ENCODE measurements at places on chromosomes 16 and 17.
A peak's percentile ranks its signal among the peaks of the same experiment; 100 is the strongest.

DNA sequence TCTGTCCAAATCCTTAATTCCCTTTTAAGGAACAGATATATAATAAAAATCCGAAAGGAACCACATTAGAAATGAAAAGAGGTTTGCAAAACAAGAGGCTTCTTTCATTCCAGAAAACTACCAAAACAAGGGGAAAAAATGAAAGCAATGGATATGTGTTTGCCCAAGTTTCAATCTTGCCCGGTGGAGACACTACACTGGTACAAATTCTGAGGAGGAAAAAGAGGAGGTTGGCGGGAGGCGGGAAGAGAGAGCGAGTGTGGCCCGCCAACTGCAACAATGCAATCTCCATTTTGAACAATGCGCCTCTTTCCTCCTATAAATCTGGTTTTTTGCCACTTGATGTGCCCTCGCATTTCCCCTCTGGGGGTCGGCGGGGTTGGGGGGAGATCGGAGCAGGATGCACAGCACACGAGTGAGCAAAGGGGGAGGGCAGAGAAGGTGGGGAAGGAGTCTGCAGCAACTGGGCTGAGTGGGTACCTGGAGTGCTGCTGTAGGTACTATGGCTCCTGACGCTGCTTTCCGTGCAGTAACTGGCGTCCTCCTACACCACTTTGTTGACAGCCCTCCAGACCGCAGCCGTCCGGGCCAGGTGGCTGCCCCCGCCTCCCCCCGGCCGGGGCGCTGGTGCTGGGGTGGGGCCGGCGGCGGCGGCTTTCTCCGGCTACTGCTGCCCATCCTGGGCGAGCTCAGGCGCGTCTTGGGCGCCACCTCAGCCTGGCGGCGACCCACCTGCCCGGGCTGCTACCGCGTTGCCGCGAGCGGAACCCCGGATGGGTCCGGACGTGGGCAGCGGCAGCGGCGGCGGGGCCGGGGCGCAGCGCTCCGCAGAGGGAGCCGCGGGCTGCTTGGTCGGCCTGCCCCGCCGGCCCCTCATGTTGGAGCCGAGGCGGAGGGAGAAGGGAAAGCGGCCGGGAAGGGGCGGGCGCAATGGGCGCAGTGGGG is 93.8 kb upstream of the PLEKHM1 start:
- DNase-seq: peak; percentile 99

DNA sequence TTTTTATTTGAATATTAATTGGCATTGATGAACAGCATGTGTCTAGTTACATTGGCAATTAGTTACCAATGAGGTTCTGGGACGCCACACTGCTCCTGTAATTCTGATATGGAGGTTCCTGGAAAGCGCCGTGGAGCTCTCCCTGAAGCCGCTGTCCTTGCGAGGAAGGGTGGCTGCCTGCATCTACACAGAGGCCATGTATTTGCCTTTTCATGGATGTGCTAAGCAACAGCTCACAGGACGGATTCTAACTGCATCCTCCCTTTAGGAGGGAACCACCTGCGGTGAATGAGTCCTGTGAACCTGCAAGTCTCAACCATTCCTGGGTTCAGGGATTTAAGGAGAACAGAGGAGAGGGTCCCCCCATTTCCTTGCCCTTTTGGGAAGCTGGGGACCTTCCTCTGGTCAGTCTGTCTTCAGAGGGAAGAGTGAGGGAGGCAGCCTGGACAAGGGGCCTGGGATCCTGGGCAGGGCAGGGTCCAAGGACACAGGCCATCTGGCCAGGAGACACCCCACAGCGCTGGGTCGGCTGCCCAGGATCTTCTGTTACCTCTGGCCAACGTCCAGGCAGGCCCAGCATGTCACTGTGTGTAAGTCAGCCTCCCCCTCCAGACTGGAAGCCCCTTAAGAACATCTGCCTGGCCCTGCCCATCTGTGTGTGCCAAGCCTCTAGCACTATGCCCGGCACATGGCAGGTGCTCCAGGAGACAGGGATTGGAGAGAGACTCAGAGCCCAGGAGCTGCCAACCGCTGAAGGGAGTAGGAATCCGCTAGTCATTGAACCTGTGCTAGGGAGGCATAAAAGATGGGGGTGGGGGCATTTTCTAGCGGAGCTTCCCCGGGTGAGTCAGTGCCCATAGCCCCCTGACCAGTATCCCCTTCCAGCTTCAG is 314.1 kb upstream of the TNRC6C start:
- DNase-seq: no peak

- DNase-seq: no peak
Observed at GRCh38 chr17:9258115-9259015, 237.1 kb downstream of the NTN1 start.

DNA sequence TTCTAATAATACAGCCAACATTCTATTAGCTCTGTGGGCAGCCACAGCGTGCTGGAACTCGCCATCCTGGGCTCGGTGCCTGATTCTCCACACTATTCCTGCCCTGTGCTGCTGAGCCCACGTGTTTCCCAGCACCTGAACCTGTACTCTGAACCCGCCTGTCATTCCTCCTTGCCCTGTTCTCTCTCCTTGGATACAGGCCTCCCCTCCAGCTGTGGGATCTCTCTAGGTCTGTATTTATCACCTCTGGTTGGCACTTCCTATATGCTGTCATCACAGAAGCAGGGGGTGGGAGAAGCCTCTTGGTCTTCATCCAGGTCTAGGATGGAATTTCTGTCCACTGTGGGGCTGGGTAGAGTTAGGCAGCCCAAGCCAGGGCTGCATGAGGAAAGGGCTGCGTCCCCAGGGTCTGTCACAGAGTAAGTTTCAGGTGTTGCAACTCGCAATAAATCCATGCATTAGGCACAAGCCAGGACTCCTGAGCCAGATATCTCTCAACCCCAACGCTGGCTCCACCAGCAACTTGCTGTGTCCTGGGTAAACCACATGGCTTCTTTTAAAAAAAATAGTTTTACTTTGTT is 56.0 kb downstream of the ABAT start:
- no peak for DNase-seq

DNA sequence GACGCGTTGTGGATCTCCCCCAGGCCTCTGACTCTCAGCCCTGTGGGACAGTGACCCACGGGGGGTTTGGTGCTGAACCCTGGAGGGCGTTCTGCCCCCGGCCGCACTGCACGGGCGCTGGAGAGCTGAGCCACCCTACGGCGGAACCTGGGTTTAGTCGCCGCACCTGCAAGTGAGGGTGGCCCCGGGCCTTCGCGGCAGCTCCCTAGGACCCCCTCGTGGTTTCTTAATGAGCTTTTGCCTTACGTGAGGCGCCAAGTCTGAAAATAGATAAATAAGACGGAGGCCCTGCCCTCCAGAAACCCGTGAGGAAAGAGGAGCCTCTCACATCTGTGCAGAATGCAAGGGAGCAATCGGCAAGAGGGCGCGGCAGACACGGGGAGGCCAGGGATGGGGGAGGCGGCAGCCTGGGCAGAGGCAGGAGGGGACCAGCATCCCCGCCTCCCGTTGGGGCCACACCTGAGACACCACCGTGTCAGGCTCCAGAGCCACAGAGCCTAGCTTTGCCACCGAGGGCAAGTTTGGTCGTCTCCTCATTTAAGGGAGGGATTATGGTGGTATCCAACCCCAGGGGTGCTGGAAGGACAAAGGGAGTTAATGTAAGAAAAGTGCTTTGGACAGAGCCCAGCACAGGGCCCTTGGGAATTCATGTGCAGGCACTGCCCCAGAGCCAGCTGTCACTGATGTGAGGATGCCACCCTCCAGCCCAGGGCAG is 153.2 kb upstream of the CHMP6 start:
- DNase-seq: no peak

- no peak for DNase-seq
Observed at GRCh38 chr17:1726626-1727257, 2.2 kb downstream of the WDR81 start.

DNA sequence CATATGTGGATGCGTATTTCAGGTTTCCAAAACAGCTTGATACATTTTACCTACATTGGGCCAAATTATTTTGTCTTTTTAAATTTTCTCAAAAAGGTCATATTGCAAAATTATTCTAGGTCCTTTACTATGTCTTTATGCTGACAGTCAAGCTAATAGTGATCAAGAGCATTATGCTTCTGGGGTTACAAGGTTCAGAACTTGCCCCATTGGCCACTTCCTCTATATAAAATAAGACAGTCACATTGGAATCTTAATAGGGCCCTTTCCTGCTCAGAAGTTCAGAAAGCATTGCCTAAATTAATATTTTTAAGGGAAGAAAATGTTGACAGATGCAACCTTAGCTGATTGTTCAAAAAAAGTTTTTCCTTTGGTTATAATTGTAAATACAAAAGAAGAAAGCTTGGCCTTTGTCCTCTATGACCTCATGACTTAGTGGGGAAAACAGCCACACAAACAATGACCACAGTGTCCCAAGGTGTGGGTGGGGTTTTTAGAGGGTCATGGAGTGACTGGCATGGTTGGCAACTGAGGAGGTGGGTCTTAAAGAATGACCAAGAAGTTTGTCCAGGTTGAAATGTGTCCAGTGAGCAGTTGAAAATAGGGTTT is 11.8 kb upstream of the RAB11FIP4 start:
- DNase-seq: no peak

- no peak for DNase-seq
Observed at GRCh38 chr16:53219371-53219770, 164.6 kb downstream of the CHD9 start.

GRCh38 chr17:1050996-1051925 is 54.3 kb downstream of the TIMM22 start:
- DNase-seq: no peak

- DNase-seq: no peak
Observed at GRCh38 chr17:48175692-48176470, 68.3 kb downstream of the SNX11 start.

DNA sequence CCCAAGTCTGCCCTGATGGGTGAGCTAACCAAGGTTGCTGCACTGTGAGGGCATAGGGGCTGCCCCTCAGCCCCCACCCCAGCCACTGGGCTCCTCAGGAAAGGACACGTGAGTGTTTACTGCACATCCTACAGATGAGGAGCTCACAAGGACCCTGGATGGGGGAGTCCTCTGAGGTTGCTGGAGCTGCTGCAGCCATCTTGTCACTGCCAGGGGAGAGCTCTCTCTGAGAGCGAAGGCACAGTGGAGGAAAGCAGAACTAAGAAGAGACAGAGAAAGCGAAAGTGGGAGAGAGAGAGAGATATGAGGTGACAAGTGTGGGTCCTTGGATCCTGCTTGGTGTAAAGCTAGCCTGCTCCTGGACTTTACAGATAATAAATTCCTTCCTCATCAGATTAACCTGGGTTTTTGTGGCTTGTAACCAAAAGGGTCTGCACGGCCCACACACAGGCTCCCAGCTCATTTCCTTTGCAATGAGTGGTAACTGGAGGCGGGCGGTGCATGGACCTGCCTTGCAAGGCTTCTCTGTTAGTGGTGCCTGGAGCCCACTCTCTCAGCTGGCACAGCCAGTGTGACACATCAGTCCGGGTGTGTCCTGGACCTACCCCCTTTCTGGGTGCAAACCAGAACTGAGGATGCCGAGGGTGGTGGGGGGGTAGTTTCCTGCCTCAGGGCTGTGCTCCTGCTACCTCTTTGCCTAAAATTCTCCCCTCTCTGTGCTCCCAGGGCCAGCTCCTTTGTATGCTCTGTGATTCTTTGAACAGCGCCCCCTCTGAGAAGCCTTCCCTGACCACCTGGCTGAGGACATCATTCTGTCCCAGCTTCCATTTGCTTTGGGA is 14.2 kb downstream of the SNX20 start:
- no peak for DNase-seq

DNA sequence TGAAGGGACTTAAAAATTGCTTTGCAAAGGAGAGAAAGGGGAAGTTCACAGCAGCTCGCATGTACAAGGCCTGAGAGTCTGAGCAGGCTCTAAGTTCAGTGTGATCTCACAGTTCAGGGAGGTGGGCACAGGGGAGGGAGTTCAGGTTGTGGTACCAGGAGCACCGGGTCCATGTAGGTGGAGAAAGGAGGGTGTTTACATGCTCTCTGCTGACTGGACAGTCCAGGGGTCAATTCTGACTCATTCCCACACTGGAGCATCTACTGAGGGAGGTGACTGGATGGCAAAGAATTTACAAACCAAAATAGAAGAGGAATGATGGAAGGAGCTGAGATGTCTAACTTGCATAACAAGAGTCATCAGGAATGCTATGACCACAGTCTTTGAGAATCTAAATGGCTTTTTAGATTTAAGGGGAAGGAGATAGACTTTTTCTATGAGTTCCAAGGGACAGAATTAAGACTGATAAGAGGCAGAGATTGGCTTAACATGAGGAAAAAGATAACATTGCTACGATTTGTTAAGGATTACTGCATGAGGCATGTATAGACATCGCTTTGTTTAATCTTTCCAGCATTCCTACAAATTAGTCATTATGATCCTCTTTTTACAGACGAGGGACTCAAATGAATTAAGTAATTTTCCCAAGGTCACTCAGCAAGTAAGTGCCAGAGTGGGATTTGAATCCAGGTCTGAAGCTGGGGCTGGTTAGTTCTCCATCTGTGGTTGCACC is 29.9 kb downstream of the MIS12 start:
- no peak for DNase-seq

DNA sequence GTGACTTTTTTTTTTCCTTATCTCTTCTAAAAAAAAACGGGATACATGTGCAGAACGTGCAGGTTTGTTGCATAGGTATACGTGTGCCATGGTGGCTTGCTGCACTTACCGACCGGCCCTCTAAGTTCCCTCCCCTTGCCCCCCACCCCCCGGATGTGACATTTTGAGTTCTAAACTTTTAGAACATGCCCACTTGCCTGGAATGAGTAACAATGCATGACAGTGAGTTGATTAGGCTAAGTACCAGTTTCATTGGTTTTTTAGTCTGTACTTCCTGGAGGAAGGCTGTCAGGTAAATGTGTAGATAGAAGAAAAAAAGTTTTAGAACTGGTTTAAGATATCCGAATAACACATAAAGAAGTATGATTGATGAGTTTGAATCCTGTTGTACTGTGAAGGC is 4.0 kb downstream of the BPTF start:
- DNase-seq: no peak

DNA sequence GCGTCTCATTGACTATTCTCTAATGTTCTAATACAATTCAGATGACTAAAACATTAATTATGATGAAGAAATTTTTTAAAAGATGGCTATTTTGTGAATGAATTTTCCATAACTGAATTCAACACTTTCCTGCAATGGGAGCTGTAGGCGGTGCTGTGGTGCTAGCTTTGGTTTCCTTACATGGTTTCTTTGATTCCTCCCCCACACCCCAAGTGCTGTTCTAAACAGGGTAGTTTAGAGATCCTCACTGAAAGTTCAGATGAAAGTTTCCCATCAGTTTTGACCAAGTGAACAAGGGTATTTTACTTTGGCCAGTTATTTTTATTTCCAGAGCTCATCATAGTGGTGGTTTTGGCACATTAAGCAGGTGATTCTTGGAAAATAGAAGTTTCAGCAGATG is 26.0 kb upstream of the MRC2 start:
- DNase-seq: no peak

DNA sequence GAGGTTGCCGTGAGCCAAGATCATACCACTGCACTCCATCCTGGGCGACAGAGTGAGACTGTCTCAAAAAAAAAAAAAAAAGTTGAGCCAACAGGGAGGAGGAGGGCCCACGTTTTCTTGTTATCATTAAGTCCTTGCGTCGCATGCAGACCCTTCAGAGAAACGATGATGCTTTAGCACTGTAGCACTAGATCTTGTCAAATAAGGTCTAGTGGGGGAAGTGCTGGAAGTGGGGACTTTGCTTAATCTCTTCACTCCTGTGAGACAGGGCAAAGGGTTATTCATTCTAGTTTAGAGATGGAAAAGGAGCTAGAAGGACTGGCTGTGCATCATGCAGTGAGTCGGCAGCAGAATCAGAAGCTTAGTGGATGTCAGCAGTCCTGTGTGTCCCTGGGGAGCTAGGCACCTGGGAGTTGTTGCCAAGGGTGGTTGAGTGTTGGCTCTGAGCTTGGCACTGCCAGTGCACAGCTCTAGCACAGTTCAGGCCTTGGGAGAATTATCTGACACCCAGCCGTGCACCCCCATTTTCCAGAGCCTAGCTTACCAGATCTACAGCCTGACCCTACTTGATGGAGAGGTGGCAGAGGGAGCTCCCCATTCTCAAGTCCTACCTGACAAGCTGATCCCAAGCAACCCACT is 33.4 kb upstream of the TBX2 start:
- DNase-seq: no peak
